Amygdala (tissue), 56 donors: ENCODE measurements at places on chromosomes 4 and X.

DNA sequence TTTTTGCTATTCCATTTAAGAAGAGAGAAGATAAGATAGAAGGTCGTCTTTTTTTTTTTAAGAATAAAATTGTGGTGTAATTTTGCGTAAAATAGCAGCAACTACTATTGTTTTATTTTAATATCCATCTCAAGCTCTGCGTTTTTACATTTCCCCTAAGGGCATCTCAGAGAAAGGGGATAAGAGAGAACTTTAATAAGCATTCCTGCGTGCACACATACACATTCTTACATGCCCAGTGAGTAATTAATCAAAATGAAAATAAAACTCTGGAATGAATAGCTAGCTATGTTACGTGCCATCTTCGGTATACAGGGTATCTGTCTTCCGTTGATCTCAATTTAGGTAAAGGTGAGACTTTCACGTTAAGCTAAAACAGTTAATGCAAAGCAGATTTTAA is 200.3 kb upstream of the TENM3 start:
- no peak for DNase-seq

GRCh38 chr4:139028191-139028661 is 12.6 kb downstream of the NOCT start:
- DNase-seq, result peak; percentile 10

- no peak for DNase-seq
Observed at GRCh38 chrX:123834116-123834515, 25.7 kb upstream of the XIAP start.

GRCh38 chr4:74258963-74259362 is 49.3 kb upstream of the EPGN start:
- no peak for DNase-seq

- no peak for DNase-seq
Observed at GRCh38 chr4:32140636-32141035, 1420.5 kb downstream of the PCDH7 start.

DNA sequence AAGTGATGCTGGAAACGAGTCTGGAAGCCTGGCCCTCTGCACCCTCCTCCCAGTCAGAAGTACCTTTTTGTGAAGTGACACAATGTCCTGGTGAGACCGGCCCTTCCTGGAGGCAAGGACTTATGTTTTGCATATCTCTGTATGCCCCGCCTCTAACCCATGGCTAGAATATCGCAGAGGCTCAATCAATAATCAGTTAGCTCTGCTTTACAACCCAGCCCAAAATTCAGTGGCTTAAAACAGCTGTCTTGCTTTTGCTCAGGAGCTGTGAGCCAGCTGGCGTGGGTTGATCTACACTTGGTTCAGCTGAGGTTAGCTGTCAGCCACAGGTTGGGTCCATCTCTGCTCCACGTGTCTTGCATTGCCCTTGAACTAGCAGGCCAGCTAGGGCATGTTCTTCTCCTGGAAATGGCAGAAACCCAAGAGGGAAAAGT is 98.8 kb upstream of the METTL14 start:
- DNase-seq, result no peak

GRCh38 chrX:41314204-41314603 is 19.8 kb upstream of the DDX3X start:
- no peak for DNase-seq

DNA sequence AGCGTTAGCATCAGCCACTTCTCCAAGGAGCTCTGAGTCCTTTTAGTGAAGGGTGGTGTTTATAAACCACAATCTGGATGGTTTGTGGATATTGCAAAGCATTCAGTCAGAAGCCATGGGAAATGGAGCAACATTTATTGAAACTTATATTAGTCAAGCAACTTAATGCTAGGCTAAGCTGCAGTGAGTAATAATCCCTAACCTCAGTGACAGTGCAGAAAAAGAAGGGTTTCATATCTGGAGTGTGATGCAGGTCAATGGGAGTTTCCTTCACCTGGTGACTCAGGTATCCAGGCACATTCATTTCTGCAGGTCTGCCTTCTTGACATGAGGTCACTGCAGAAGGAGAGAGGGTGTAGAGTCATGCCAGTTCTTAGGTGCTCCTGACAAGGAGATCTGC is 10.4 kb upstream of the DRD5 start:
- DNase-seq, result no peak

DNA sequence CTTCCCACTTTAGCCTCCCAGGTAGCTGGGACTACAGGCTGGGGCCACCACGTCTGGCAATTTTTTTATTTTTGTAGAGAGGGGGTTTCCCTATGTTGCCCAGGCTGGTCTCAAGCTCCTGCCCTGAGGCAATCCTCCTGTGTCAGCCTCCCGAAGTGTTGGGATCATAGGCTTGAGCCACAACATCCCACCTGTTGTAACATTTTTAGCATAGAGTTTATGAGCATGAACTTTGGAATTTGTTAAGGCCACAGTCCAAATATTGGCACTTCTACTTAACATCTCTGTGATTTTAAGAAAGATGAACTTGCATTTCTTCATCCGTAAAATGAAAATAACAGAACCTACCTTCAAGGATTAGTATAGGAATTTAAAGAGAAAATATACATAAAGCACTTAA is 445.6 kb downstream of the IQCM start:
- no peak for DNase-seq
